ENCODE measurements at places on chromosomes 7 and 10. TPM values are rescaled to one million over a fixed set of nuclear protein-coding genes. Genes with fewer than 3 reads are reported as not detected.

Gene ABCB1
- 5.0 TPM for total RNA-seq

Gene SMKR1
- total RNA-seq, result not detected

Gene RBP3
- not detected for total RNA-seq

DNA sequence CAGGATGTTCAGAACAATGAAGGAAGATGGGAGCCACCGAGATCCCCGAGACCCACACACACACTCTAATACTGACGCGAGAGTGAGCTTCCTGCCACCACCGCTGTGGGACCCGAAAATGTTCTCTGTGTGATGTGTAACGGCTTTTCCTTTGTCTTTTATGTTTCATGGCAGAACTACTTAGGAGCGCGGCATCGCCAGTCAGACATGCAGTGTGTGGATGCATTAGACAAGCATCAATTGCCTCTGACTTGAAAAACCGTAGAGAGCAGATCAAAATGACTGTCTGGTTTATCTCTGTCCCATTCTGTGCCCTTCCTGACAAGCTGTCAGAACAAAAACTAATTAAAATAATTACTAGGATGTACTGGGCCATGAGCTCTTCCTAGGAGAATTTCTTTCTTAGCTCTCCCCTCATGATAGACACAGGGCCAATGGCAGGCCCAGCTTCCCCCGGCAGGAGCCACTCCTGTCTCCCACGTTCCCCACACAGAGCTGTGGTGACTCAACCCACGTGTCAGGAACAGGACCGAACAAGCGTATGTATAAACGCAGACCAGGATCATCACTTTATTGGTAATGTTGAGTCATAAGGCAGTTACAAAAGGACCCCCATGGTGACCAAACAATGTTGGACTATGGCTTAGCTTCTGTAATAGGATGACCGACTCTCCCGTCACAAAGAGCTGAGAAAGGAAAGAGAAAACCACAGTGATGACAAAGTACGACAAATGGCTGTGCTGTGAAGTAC, 705.0 kb downstream of the PARD3 start:
- no peak for DNase-seq

GRCh38 chr10:49150426-49150825, 16.6 kb upstream of the FAM170B start:
- no peak for DNase-seq

DNA sequence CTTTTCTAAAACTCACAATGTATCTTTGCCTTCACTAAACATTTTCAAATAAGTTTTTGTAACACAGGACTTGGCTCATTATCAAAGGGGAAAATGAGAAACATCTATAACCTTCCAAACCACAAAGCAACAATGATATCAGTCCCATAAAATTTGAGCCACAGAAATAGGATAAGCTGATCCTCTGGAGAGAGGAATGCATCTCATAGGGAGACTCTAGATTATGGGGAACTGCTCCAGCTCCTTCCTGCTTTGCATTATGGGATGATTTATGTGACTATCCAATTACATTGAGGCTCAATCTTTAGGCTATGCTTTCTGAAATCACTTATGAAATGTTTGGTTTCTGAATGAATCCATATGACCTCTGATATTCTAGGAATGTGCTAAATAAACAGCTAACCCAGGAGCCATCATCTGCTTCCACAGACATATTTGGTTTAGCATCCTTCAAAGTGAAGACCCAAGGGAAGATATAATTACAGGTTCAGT, 70.4 kb downstream of the CUBN start:
- no peak for DNase-seq

- no peak for DNase-seq
These were observed 108.1 kb downstream of the ITGB8 start for GRCh38 chr7:20438694-20439376.

DNA sequence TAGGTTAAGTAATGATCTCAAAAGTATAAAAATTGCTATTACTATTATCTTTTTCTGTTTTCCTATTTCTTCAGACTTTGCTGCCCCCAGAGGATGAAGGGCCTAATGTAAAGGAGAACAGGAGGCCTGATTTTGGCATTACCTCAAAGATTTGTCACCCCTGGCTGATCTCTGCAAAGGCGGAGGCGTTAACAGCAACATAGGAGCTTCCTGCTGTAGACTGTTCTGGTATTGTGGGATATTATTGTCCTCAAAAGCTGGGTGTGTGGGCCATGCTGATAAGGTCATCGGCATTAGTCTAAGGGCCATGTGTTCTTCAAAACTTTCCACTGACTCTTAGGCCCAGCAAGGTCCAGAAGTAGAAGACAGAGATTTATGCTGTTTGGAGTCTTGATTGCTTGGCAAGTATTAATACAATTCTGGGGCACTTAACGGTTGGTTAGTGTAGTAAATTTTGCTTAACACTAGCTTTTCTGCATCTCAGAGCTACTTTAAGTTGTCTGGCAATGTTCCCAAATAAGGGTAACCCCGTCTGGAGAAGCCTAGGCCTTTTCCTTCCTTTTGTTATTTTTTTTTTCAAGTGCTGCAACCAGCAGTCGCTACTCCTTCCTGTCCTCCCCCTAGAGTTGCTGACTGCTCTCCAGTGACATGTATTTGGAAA, 14.0 kb upstream of the ENTPD1 start:
- no peak for DNase-seq

DNA sequence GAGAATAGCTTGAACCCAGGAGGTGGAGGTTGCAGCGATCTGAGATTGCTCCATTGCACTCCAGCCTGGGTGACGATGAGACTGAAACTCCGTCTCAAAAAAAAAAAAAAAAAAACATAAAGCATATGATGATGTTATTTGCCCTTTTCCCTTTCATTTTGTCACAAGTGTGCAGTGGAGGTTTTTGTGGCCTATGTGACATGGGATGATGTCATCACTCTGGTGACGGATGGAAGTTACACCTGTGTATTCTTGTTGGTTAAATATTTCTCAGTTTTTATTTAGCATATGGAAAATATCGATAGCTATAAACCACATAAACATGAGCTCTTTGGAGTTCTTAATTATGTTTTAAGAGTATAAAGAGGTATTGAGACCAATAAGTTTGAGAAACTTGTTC, 71.8 kb upstream of the EMX2 start:
- DNase-seq, result no peak

DNA sequence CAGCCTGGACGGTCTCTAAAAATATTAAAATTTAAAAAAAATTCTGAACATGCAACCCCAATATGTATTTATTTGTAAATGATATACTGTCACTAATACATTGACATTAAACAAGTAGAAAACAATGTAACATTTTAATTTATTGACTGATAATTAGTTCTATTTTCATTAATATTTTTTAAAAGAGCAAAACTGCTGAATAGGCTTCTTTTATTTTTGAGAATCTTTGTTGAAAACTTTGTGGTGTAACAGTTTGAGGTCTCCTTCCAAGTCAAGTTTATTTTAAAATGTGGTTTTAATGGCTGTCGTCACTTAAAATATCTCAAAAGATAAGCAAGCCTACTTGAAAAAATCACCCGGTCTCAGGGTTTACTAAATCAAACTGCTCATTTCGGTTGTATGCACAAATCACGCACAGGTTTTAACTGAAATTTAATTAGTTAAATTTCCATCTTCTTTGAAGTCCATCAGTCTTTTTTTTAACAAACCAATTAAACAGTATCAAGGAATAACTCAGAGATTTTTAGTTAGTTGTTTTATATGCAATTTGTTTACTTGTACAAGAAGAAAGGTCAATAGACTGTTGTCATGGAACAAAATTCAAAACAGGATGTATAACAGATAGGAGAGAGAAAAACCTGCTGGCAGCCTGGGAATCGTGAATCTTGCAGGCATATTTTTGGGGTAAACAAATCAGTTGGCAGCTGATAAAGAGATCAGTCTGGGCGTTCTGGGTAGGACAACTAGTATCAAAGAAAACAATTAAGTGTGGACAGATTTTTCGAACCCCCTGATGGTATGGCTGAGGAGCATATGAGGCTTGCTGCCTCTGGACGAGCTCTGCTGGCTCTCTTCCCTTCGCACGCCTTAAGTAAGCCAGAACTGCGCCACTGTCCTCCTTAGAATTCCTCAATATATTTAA, 9.7 kb upstream of the EDRF1 start:
- DNase-seq, result no peak

- no peak for DNase-seq
These were observed 46.2 kb upstream of the PLCE1 start for GRCh38 chr10:93947524-93947923.

- no peak for DNase-seq
These were observed 248.8 kb upstream of the PTN start for GRCh38 chr7:137592232-137592896.

DNA sequence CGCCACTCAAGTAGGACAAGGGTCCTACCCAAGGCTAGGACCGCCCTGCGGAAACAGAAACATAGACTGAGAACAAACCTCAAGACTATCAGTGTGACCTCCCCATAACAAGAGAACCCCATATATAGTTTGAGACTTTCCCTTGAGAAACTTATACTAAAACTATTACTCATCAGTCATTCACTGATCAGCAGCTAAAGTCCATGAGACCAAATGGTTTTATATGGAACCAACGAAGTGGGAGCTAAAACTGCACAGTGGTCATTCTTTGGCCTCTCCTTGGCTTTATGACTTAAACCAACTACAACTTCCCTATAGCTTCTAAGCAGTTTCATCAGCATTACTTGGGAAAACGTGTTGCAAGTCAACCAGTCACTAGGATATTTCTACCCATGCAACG, 13.7 kb upstream of the ZSCAN21 start:
- DNase-seq, result no peak

- no peak for DNase-seq
These were observed 31.7 kb upstream of the ANKRD2 start for GRCh38 chr10:97540669-97541500.

DNA sequence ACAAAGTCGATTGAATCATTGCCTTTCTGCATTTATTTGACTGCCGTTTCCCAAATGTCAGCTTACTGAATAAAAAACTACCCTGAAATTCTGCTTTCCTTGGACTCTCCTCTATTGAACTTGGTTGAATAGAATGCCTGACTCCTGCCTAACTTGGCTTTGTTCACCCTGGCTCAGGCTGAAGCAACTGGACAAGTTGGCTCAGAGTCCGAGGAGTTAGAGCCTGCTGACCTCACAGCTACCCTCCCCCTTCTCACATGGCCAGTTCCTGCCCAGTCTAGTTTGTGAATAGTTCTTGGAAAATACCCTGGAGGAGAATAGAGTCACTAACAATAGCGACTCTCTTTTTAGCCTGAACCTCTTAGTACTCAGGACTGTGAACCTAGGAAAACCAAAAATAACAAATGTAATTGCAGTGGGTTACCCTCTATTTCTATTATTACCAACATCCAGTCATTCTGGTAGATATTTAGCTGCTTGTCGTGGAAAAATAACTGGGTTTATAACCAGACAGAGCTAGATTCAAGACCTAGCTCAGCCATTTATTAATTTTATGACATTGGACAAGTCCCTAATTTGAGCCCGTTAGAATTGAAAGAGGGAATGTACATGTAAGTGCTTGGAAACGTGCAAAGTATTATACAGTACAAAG, 17.3 kb upstream of the NRBF2 start:
- no peak for DNase-seq

- no peak for DNase-seq
These were observed 326.4 kb downstream of the PAXIP1 start for GRCh38 chr7:154676422-154677073.

DNA sequence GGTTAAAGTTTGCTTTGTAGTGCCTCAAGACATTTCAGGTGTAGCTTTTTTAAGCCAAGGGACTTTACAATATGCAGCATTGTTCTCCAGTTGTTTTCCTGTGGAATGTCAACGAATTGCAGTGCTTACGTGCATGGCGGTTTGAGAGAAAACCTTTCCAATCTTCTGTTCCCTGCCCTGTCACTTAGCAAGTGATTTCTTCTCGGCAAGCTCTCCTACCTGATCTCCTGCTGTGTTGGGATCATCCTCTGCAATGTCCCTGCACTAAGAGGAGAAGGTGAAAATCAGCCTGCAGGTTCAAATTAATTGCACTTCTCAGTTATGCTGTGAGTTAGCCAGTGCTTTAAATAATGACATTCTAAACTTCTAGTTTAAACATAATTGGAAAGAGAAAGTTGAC, 197.6 kb upstream of the FZD1 start:
- no peak for DNase-seq

- DNase-seq, result no peak
These were observed 11.0 kb downstream of the STMP1 start for GRCh38 chr7:135673360-135673706.

DNA sequence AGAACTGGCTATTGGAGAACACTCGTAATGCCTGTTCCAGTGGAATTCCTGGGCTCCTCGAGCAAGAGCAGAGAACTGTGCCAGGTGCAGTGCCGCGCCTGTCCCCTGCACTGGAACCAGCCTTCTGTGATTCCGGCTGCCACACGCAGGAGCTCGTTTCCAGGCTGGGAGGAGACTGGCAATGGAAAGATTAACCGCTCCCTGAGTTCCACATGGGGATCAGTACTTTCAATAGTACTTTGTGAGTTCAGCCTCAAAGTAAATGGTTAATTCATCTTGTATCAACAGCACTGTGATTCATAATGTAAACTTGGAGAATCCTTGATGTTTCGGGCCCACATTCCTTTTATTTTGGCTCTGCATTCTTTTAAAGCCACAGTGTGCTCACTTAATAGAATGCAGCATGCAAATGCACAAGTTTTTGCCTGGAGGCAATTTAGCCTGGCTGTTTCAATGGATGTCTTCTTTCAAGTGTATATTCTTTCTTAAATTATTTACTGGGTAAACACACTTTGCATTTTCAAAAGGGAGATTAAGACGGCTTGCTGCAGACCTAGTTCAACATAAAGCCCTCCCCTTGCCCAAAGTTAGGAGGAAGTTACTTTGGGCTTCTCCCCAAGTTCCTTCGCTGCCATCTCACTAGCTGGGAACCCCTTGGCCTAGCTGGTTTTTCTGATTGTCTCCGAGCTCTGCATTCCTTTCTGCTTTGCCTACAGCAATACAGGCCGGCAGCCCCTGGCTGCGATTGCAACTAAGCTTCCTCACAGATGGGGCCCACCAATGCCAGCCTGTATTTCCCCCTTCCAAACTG, 138.1 kb upstream of the TCF7L2 start:
- DNase-seq, result peak; percentile 93

DNA sequence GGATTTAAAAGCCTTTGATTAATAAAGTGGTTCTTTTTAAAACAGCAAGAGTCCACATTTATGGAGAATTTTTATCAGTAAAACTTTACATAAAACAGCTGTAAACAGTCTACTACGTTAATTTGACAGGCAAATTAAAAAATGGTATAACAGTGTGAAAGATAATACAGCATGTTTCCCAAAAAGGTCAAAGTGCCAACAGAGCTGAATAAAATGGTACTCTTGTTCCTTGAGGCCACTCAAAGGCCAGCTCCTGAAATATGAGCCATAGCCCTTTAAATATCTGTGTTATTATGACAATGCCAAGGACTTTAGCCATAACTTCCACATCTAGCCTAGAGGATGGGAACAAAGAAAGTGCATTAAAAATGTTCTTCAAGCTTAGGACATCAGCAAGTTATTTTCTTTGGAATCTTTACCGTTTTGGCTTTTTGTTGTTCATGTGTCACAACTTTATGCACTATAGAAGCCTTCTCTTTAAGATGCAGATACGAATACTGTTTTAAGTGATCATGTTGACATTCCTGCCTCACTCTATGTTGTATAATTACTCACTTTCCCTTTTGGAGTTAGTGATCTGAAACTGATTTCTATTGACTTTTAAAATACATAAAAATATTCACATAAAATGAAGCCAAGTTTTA, 165.6 kb downstream of the RNLS start:
- DNase-seq, result no peak
